ENCODE measurements at places on chromosomes 5 and 9. TPM values are rescaled to one million over a fixed set of nuclear protein-coding genes. Genes with fewer than 3 reads are reported as not detected.

The TLX3 gene
- total RNA-seq = not detected

The IFNE gene
- total RNA-seq = not detected

The TPPP gene
- 6.4 TPM for total RNA-seq

The GFM2 gene
- 21.6 TPM for total RNA-seq

The SLCO4C1 gene
- total RNA-seq = 18.8 TPM

The PTRH1 gene
- 8.6 TPM for total RNA-seq

The PLAC8L1 gene
- total RNA-seq = not detected

The SNX18 gene
- total RNA-seq = 43.4 TPM

The EXOSC2 gene
- total RNA-seq = 20.2 TPM

The LHX3 gene
- total RNA-seq = not detected

The CD274 gene
- 13.2 TPM for total RNA-seq

The GPR151 gene
- not detected for total RNA-seq

The PCSK5 gene
- total RNA-seq = 21.0 TPM

The PARP8 gene
- 33.3 TPM for total RNA-seq

DNA sequence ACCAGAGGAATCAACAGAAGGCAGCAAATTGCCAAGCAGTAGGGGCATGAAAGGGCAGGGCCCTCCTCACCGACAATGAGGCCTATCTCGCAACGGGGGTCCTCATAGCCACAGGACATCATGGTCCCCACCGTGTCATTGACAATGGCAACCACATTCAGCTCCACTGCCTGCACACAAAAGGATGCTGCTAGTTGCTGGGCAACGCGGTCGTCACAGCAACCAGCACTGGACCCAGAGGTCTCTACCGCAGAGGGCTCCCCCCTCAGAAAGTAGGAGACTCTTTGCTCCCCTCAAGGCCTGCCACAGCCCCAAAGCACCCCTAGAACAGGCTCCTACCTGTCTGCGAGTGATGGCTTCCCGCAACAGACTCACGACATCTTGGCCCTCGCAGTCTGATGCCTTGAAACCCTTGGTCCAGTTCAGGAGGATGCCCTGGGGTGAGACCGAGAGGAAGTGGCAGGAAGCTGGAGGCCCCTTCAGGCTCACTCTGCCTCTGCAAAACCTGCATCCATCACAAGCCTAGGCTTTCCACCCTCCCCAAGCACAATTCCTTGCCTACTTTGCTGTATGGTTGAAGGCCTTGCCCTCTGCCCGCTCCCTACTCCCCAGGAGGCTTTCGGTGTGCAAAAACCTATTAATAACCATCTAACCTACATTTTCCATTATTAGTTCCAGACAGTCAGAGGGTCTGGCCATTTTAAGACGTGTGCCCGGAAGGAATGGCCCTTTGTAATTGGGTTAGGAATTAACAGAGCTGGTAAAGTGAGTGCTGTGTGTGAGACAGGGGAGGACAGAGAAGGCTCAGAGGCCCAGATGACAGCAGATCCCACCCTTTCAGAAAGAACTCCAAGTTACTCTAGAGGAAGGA lies 15.2 kb downstream of the HK3 start:
- no peak for DNase-seq

DNA sequence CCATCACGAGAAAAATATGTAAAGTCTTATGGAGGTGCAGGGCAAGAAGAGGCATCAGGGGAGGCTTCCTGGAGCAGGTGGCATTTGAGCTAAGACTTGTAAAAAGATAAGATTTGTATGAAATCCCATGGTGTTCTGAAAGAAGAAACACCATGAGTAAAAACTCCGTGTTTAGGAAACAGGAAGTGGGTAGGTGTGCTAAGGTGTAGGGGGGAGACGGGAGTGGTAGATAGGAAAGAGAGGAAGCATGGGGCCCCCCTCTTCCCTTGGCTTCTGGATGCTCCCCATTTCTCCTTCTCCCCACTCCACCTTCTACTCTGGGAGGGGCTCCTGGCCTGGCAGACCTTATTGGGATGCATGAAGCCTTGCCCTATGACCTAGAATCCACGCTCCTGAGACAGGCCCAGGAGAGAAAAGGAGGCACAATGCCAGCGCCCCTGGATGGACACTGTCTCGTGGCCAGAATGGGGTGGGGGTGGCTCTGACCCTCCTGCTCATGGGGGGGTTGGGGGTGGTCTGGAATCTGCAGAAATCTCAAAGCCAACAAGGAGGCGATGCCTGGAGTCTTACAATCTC lies 103.6 kb downstream of the GTF3C4 start:
- DNase-seq = no peak

DNA sequence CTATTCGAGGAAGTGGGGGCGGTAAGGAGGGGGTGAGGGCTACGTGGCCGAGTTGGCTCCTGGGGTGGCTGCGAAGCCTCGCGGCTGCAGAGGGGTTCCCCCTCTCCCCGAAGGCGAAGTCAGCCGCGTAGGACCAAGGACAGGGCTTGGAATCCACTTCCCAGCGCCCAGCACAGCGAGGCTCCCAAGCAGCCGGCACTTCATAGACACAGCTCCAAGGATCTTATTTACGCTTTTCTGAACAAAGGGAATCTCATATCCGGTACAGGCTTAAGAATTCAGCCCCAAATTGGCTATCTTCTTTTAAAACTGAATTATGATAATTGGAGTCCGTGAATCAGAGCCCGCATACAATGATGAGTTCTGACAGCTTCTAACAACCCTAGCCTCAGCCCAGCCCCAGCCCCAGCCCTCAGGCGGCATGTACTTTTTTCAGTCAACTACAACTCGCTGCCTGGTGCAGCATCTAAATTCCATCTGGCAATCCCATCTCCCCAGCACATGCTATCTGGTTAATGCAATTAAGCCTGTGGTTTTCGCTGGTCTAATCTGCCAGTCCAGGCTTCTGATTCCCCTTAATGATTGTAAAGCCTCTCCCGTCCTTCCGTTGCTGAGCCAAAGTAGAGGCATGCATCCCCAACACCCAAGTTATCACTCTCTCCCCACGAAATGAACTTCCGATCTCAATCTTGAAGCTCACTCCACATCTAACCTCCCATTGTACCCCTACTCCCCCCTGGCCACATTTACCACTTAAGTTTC lies 1.0 kb downstream of the ELAVL2 start:
- peak; percentile 67 for DNase-seq

- DNase-seq = no peak
Observed at GRCh38 chr5:10315824-10316509, 8.3 kb upstream of the CMBL start.

GRCh38 chr5:176847726-176848290 lies 37.4 kb downstream of the UNC5A start:
- no peak for DNase-seq

- no peak for DNase-seq
Observed at GRCh38 chr5:37966291-37966690, 126.5 kb upstream of the GDNF start.

GRCh38 chr5:140114341-140115185 lies 654 bp downstream of the PURA start:
- DNase-seq = peak; percentile 66

- no peak for DNase-seq
Observed at GRCh38 chr5:32949286-32949970, 238.3 kb downstream of the NPR3 start.

GRCh38 chr5:158861366-158861765 lies 238.3 kb downstream of the EBF1 start:
- DNase-seq = no peak

- peak; percentile 88 for DNase-seq
Observed at GRCh38 chr9:128786681-128787601, at the start of gene TBC1D13. TSS of gene TBC1D13 (plus strand) at chr9:128787253. CDS start at chr9:128787354, 101 bp downstream.

DNA sequence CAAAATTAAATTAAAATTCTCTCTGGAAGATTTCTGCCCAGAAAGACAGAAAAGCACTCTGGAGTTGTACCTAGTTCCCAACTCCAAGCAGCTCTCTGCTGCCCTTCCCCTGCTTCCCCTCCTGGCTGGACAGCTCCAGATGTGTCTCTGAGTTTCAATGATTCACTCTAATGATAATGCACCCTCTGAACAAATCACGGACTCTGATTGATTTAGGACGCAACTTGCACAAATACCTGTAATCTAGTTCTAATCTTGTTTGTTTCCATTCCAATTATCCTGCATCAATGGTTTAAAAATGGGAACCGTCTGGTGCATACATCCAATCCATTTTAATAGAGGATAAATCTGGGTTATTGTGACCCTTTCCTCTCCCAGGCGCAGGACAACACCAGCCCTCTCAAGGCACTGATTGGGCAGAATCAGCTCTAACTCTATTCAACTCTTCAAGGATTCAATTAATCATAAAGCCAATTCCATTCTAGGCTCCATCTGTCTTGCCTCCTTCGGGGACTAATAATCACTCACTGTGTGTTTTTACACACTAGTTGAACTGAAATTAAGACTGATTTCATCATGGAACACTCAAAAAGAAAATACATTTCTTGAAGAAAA lies 111.2 kb upstream of the LRRTM2 start:
- no peak for DNase-seq

DNA sequence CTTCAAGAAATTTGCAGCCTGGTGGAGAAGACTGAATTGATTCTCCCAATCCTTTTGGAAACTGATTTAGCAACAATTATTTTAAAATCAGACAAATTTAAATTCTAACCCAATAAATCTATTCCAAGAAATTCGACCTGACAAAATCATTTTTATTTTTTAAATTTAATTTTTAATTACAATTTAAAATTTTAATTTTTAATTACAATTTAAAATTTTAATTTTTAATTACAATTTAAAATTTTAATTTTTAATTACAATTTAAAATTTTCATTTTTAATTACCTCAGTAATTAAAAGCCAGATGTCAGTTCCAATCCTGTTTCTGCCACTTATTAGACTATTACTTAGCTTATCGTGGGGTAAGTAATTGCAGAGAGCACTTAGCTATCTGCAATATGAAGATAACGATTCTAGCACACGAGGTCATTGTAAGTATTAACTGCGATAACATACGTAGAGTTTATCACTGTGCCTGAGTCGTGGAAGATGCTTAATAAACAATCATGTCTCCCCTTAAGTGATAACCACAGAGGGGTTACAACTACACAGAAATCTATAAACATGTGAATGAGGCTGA lies 346.4 kb upstream of the SLC24A2 start:
- DNase-seq = no peak

GRCh38 chr9:134730761-134731496 lies 89.3 kb downstream of the COL5A1 start:
- no peak for DNase-seq

DNA sequence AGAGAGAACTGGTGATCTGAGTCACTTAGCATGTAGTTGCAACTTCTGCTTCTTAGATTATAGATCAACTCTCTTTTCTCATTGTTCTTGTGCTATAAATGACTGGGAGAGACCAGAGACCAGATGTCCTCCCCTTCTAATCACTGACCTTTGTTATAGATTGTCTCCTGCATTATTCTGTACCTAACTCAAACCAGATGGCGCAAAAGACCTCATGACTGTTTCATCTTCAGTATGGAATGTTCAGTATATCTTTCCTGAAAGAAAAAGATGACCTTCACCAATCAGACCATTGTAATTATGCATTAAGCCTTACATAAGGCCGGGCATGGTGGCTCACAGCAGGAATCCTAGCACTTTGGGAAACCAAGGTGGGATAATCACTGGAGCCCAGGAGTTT lies 30.5 kb upstream of the ADAM19 start:
- DNase-seq = no peak

GRCh38 chr9:7089406-7090193 lies 331.8 kb downstream of the KDM4C start:
- no peak for DNase-seq

DNA sequence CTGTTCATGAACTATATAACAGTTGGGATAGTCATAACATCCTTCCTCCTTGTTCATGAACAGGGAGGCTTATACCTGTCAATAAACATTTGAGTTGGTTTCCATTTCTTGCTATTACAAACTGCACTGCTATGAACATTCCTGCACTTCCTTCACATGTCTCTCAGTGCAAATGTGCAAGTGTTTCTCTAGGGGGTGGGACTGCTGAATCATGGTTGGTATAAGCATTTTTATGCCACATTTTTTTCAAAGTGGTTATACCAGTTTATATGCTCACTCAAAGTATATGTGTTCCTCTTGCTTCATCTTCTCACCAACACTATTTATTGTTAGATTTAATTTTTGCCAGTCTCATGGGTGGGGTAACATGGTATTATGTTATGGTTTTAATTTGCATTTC lies 25.8 kb upstream of the TPD52L3 start:
- no peak for DNase-seq

- peak; percentile 74 for DNase-seq
Observed at GRCh38 chr5:76256116-76256889, 146.8 kb upstream of the IQGAP2 start.

DNA sequence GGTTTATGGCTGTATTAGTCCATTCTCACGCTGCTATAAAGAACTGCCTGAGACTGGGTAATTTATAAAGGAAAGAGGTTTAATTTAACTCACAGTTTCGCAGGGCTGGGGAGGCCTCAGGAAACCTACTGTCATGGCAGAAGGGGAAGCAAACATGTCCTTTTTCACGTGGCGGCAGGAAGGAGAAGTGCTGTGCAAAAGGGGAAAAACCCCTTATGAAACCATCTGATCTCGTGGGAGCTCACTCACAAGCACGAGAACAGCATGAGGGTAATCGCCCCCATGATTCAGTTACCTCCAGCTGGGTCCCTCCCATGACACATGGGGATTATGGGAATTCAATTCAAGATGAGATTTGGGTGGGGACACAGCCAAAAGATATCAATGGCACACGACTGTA lies 13.9 kb downstream of the LRRC70 start:
- DNase-seq = no peak

- DNase-seq = peak; percentile 89
Observed at GRCh38 chr9:91714020-91714806, 235.8 kb downstream of the ROR2 start.

DNA sequence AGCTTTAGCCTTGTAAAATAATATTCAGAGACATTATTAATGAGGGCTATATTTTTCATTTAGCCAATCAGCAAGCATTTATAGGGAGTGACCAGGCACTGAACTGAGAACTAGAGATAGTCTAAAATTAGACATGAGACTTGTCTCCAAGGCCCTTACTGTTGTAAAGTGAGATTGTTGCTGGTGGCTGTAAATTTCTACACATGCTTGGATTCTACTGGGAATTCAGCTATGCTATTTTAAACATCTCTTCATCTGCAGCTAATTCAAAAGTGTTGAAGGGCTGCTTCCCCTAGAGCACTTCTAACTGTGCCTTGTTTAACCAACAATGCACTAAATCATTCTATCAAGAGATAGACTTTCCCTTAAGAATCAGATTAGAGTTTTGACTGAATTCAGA lies 67.4 kb downstream of the CHSY3 start:
- no peak for DNase-seq
